DMS 273 treated with DMSO at 0.1 percent for 48 hours (cell line): ENCODE measurements at places on chromosomes 2 and 18.

- no peak for DNase-seq
Measured at GRCh38 chr18:53254265-53254664, 914.3 kb downstream of the DCC start.

DNA sequence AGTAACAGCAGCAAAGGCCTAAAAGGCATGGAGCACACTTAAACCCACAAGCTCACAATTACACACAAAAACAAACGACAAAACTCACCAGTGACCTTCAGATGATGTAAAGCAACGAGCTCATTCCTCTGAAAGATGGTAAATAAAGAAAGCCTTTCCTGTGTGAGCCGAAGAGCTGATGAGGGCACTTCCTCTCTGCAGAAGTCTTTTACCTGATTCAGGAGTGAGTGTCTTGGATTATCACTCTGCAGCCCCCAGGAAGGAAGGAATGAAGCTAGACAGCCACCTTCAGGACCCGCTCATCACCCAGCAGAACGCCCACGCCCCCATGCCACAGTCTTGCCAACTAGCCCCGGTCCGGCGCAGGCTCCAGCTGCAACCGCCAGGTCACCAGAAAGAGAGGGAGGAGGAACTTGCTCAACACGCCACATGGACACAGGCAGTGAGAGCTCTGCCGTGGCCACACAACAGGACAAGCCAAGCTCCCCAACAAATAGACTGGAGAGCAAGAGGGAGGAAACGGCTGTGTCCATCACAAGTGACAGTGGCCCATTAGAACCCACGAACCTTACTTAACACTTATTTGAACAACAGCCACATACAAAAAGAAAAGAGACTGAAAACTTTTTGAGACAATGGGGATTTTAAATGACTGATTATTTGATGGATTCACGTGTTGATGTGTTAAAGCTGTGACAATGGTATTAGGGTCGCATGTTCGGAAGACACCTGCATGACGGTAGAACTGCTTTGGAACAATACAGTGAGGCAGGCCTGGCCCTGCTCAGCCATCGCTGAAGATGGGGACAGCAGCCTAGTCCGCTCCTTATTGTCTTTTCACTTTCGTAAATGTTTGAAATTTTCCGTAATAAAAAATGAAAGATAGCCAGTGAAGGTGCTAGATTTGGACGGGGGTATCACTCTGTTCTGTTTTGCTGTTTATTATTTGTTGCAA lies 127.3 kb downstream of the HDAC4 start:
- no peak for DNase-seq

DNA sequence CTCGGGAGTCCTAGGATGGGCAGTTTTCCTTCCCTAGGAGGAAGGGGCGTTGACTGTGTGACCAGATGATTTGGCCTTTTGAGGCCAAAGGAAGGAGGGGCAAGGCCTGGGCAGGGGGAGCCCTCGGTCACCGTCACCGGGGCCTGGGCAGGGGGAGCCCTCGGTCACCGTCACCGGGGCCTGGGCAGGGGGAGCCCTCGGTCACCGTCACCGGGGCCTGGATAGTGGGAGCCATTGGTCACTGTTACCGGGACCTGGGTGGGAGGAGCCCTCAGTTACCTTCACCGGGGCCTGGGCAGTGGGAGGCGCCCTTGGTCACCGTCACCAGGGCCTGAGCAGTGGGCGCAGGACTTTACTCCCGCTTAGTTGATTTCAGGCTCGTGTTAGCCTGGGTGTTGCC lies 17.3 kb downstream of the D2HGDH start:
- DNase-seq: no peak

DNA sequence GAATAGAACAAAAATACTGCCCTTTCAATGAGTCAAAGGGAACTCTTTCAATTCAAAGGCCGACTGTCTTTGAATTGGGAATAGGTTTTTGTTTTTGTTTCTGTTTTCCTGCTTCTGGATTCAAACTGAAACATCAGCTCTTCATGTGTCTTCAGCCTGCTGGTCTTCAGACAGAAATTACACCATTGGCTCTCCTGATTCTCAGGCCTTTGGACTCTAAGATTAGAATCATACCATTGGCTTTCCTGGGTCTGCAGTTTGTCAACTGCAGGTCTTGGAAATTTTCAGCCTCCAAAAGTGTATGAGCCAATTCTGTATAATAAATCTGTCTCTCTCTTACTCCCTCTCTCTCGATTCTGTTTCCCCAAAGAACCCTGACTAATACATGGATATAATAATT lies 31.1 kb downstream of the CTLA4 start:
- DNase-seq: no peak

GRCh38 chr18:68041327-68041726 lies 524.8 kb upstream of the DSEL start:
- DNase-seq: no peak

GRCh38 chr2:218228366-218229090 lies 11.5 kb downstream of the ARPC2 start:
- no peak for DNase-seq

- DNase-seq: no peak
Measured at GRCh38 chr18:25081001-25081400, 271.0 kb downstream of the ZNF521 start.

DNA sequence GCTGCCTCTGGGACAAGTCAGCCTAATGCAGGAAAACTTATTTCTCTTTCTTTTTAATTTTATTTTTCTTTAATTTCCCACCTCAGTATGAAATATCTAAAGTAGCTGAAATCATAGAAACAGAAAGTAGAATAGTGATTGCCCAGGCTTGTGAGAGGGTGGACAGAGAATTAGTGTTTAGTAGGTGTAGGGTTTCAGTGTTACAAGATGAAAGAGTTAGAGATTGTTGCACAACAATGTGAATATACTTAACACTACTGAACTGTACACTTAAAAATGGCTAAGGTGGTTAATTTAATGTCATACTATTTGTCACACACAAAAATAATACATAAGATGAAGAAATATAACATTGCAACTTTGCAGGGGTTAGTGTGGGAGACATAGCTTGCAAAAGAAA lies 80.8 kb downstream of the NAT8 start:
- no peak for DNase-seq

DNA sequence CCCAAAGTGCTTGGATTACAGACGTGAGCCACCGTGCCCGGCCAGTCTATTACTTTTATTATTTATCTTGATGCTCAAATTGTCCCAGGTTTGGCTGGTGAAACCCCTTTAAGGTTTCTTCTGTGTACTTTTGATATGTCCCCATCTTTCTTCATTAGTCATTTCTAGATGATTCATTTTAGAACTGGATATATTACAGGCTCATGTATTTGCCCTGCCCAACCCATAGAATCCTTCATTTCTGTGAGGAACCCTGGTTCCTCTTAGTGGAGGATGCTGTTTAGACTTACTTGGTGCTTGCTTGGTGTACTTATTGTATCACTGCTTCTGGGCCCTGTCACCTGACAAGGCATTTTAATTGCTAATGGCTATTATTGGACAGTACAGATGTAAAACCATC lies 40.1 kb downstream of the KCMF1 start:
- no peak for DNase-seq

GRCh38 chr2:168790226-168790902 lies 12.1 kb upstream of the NOSTRIN start:
- DNase-seq: no peak

DNA sequence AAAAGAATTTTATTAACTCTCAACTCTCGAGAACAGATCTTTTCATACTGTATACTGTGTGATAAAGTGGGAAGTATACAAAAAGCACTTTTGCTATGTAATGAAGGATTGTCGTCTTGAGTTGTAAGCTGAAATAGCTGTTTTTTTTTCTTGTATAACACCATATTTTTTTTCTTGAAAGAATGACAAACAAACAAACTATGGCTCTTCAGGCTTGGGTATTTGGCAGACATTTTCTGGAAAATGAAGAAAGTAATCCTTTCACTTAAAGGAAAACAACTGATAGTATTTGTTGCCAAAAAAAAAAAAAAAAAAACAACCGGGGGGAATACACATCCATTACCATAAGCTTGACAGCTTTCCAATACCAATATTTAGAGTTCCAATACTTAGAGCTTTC lies 230.4 kb downstream of the ICOS start:
- DNase-seq: no peak

- DNase-seq: no peak
Measured at GRCh38 chr2:158931572-158931971, 36.9 kb upstream of the TANC1 start.

- no peak for DNase-seq
Measured at GRCh38 chr2:42724886-42725285, 39.0 kb downstream of the OXER1 start.

DNA sequence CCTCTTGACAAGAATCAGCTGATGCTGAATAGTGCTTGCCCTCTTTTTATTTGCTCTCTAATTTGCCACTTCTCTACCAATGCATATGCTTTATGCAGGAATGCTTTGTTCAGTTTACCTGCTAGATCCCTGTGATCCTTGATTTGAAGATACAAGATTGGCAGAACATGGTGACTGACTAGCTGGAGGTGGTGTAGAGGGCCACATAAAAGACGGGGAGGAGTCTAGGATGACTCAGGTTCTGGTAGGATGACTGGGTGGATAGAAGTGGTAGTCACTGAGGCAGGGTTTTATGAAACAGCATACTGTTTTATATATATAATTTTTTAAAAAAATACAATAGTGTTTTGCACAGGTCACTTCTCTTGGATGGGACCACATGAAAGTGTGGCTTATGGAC lies 6.3 kb upstream of the ADGRF3 start:
- no peak for DNase-seq

DNA sequence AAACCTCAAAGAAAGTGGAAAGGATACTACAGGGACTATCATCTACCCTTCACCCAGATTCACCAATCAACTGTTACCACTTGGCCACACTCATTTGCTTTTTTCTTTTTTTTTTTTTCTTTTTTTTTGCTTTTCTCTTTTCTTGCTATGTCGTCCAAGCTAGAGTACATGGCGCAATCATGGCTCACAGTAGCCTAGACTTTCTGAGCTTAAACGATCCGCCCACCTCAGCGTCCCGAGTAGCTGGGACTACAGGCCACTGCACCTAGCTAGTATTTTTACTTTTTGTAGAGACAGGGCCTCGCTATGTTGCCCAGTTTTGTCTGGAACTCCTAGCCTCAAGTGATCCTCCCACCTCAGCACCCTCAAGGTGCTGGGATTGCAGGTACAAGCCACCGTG lies 24.0 kb downstream of the BIN1 start:
- no peak for DNase-seq

- DNase-seq: no peak
Measured at GRCh38 chr2:59005836-59006615, 764.9 kb upstream of the FANCL start.

DNA sequence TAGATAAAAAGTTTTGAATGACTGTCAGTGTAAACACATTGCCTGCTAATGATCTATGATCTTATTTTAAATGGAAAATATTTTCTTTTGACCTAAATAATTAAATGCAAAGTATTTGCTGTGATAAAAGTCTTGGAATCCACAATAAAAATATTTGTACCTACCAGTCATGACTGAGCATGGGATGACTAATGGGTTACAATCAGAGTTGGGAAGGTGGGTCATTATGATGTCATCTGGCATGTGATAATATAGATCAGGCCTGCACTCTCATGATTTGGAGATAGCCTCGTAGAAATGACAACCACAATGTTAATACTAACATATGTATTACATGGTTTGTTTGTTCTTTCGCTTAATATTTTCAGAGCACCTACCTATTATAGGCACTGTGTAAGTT lies 848.8 kb upstream of the KLHL29 start:
- no peak for DNase-seq

GRCh38 chr2:16359961-16360360 lies 305.7 kb downstream of the CYRIA start:
- DNase-seq: no peak

DNA sequence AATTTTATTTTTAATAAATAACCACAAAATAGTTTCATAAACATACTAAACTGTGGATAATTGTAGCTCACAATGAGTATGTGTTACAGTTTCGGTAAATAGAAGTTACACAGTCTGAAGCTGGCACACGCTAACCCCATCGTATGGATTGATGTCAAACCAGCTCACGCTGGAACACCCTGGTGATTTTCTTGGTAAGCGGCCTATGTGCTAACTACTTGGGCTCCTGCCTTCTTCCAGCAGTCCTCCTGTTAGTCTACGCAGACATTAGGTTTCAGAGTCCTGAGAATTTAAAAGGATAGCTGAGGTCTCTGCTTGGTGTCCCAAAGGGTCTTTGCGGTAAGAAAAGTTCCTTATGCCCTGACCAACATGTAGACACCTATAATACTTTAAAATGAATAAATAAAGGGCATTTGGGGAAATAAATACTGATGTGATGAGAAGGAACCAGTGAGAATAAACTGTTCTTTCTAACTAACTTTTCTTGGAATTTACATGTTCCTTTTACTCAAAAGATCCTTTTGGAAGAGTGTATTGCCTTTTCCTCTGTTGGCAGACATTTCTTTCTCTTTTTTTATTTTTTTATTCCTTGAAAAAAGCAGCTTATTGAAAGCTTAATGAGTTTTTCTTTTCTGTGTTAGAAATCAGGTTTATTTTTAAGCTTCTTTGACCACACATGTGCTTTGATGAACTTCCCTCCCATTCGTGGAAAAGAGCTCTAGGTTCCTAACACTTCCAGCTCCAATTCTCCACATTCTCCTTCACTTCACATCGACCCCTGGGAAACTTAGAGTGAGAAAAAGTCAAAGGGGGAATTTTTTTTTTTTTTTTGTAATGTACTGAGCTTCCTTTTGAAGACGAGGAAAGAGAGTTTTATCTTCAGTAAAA lies 322.2 kb downstream of the IRS1 start:
- no peak for DNase-seq

GRCh38 chr2:16900405-16901025 lies 234.9 kb upstream of the CYRIA start:
- DNase-seq: peak; percentile 1

DNA sequence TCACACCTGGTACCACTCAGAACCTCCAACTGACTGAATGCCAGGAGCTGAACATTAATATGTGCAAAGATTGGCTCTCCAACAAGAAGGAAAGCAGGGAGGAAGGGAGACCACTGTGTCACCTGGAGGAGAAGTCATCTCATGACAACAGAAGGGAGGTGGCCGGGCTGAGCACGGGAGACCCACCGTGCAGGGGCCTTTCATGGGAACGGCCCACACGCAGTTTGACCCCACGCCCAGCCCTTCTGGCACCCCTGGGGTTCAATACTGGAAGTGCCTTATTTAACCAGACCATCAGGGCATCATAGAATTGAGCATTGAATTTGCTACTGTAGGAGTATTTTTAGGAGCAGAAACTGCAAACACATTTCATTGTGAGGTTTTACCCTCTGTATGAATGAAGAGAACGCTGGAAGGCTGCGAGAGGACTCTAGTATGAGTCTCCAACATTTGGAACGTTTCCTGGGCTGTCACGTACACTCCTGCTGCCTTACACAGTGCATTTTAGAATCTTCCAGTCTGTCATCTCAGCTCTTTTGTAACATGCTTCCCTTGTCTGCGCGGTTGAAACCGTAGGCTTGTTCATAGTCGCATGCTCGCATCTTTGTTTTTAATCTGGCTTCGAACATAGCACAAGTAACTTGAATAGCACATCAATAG lies 132.1 kb downstream of the NFATC1 start:
- no peak for DNase-seq

- no peak for DNase-seq
Measured at GRCh38 chr2:174012347-174013314, 47.5 kb upstream of the SP3 start.

- DNase-seq: no peak
Measured at GRCh38 chr2:11858883-11859282, 112.5 kb downstream of the LPIN1 start.

- DNase-seq: no peak
Measured at GRCh38 chr2:209661286-209661894, 110.2 kb upstream of the UNC80 start.
